Vagina (tissue), 2 donors: ENCODE measurements at places on chromosomes 1 and 21. TPM values are rescaled to one million over a fixed set of nuclear protein-coding genes. Genes with fewer than 3 reads are reported as not detected.

SERTAD4 gene
- 2.7 TPM for total RNA-seq

S100A5 gene
- total RNA-seq: not detected

TIMM17A gene
- total RNA-seq: 18.9 TPM

LRRC3 gene
- total RNA-seq: 2.5 TPM

ANGPTL3 gene
- total RNA-seq: not detected

RAB3B gene
- 2.0 TPM for total RNA-seq
